RWPE2 (cell line): ENCODE measurements at places on chromosomes 7 and 10.
A peak's percentile ranks its signal among the peaks of the same experiment; 100 is the strongest.

GRCh38 chr7:1218541-1219165 is 14.0 kb upstream of the UNCX start:
- H3K4me3 ChIP-seq = no peak overlapping the region
- no peak overlapping the region for H3K27ac ChIP-seq

- H3K27me3 ChIP-seq = no peaks in the 10 kb centered on the region
- H3K36me3 ChIP-seq = no peaks in the 10 kb centered on the region
- DNase-seq = peak; percentile 85
Observed at GRCh38 chr10:117441812-117442443, 66.7 kb upstream of the PDZD8 start.

DNA sequence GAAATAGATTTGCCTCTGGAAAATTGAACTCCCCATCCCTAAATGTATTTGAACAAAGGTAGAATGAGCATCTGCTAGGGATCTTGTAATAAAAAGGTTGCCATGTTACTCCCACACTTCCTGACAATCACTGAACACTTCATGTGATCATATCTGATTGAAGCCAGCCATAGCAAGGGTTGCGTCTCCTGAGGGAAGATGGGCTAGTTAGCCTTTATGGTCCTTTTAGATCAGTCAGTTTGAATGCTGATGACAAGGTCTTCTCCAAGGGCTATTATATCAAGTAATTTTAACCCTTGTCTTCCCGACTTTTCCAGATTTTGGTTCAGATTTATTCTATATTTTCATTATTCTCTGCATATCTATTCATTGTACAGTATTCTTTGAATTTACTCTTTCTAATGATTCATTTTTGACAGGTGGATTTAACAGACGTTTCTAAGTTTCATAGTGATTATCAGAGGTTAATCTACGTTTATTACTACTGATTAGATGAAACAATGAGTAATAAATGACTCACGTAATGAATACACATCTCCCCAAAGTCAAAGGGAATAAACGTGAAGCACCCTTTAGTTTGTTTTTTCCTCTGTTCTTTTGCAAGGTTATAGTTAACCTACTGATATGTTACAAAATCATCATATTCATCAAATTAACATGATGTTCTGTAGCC is 28.1 kb downstream of the CSGALNACT2 start:
- H3K4me1 ChIP-seq = peaks cover 9% of the 10 kb centered on the region
- no peak for DNase-seq
- peaks cover 32% of the 10 kb centered on the region for H3K36me3 ChIP-seq
- H3K4me3 ChIP-seq = no peak overlapping the region

- peaks cover 2% of the 10 kb centered on the region for H3K27me3 ChIP-seq
- peak within 1 kb of the TSS; percentile 56 for H3K4me3 ChIP-seq
- H3K36me3 ChIP-seq = no peaks in the 10 kb centered on the region
- no peaks in the 10 kb centered on the region for H3K4me1 ChIP-seq
- peak within 1 kb of the TSS; percentile 40 for H3K27ac ChIP-seq
- no peak for DNase-seq
Observed at GRCh38 chr7:140640727-140641523, at the start of gene DENND2A. Gene DENND2A, minus strand, starts transcription at chr7:140640813. Its CDS starts 38,416 bp downstream, at chr7:140602397.

GRCh38 chr7:22477876-22478450 is 22.0 kb downstream of the STEAP1B start:
- no peaks in the 10 kb centered on the region for H3K27me3 ChIP-seq
- DNase-seq = no peak
- no peaks in the 10 kb centered on the region for H3K4me1 ChIP-seq
- H3K27ac ChIP-seq = no peak overlapping the region

GRCh38 chr10:33489501-33490176 is 155.2 kb upstream of the NRP1 start:
- H3K4me1 ChIP-seq = peaks cover 3% of the 10 kb centered on the region
- no peak overlapping the region for H3K27ac ChIP-seq
- no peaks in the 10 kb centered on the region for H3K36me3 ChIP-seq
- DNase-seq = no peak
- no peaks in the 10 kb centered on the region for H3K27me3 ChIP-seq

GRCh38 chr10:82942286-82943099 is 1067.5 kb downstream of the NRG3 start:
- DNase-seq = no peak
- H3K4me1 ChIP-seq = no peaks in the 10 kb centered on the region
- no peak overlapping the region for H3K27ac ChIP-seq
- H3K27me3 ChIP-seq = no peaks in the 10 kb centered on the region

DNA sequence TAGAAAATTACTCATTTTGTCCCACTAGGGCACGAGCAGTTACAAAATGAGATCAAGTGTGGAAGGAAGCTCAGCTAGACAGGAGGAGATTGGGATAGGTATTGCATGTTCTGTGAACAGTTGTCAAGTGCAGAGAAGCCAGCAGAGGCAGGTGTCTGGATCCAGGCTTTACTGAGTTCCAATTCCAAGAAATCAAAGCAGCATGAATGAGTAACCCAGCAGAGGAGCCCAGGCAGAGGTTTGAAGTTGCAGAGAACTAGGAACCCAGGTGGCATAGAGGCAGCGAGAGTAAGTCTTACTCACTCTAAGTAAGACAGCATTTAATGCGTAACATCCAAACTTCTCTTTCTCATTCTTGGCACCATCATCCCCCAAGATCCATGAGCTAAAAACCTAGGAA is 11.8 kb downstream of the MRC1 start:
- no peaks in the 10 kb centered on the region for H3K36me3 ChIP-seq
- H3K4me3 ChIP-seq = no peak overlapping the region
- no peaks in the 10 kb centered on the region for H3K4me1 ChIP-seq
- no peaks in the 10 kb centered on the region for H3K27me3 ChIP-seq
- no peak overlapping the region for H3K27ac ChIP-seq
- DNase-seq = no peak

DNA sequence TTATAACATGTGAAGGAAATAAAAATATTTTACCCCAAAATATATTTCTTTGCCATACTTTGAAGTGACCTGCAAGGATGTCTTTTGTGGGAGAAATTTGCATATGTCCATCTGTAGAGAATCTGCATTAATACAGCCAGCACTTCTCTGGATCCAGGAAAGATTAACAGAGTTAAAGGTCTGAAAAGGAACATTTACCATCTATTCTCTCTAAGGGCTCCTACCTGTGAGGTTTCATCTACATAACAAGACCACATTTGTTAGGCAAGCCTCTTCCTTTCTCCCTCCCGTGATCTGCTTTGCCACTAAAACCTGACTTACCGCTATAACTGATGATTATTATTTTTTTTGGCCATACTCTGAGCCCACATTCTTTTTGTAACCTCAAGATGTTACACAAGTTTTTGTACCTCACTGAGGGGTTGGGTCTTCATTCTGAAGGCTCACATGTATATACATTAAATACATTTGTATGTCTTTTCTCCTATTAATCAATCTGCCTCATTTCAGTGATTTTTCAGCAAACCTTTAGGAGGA is 129.4 kb downstream of the AKR1D1 start:
- H3K4me1 ChIP-seq = no peaks in the 10 kb centered on the region
- no peaks in the 10 kb centered on the region for H3K36me3 ChIP-seq
- no peak for DNase-seq
- no peak overlapping the region for H3K27ac ChIP-seq

DNA sequence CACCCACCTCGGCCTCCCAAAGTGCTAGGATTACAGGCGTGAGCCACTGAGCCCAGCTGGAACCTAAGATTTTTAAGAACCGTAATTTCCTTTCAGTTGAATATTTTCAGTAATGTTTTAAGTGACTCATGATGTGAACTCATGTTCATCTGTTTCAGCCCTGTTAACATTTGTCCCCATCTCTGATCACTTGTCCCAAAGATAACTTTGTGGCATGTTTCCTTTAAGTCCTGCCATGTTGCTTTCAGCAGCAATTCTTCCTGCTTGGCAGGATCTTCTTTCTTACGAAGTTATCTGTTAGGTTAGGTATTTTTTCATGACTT is 19.3 kb downstream of the ZRANB1 start:
- peaks cover 12% of the 10 kb centered on the region for H3K36me3 ChIP-seq
- H3K4me1 ChIP-seq = no peaks in the 10 kb centered on the region
- no peak for DNase-seq
- no peak overlapping the region for H3K4me3 ChIP-seq
- no peaks in the 10 kb centered on the region for H3K27me3 ChIP-seq

GRCh38 chr10:63866075-63866746 is 345.0 kb downstream of the REEP3 start:
- no peaks in the 10 kb centered on the region for H3K36me3 ChIP-seq
- no peak overlapping the region for H3K4me3 ChIP-seq
- no peaks in the 10 kb centered on the region for H3K4me1 ChIP-seq
- peaks cover 4% of the 10 kb centered on the region for H3K27me3 ChIP-seq
- no peak overlapping the region for H3K27ac ChIP-seq

- no peaks in the 10 kb centered on the region for H3K27me3 ChIP-seq
- H3K4me3 ChIP-seq = no peak overlapping the region
- no peaks in the 10 kb centered on the region for H3K4me1 ChIP-seq
- H3K27ac ChIP-seq = no peak overlapping the region
Observed at GRCh38 chr7:110347081-110347480, 743.8 kb upstream of the LRRN3 start.

GRCh38 chr10:61786728-61787127 is 114.8 kb upstream of the ARID5B start:
- no peaks in the 10 kb centered on the region for H3K27me3 ChIP-seq
- H3K27ac ChIP-seq = no peak overlapping the region
- H3K36me3 ChIP-seq = no peaks in the 10 kb centered on the region
- no peak for DNase-seq

- H3K27me3 ChIP-seq = no peaks in the 10 kb centered on the region
- no peak for DNase-seq
- H3K27ac ChIP-seq = no peak overlapping the region
- no peaks in the 10 kb centered on the region for H3K36me3 ChIP-seq
Observed at GRCh38 chr10:9299966-9300365, 1245.5 kb downstream of the GATA3 start.

GRCh38 chr7:70752794-70753241 is 379.1 kb upstream of the GALNT17 start:
- no peaks in the 10 kb centered on the region for H3K36me3 ChIP-seq
- H3K27ac ChIP-seq = no peak overlapping the region
- H3K4me3 ChIP-seq = no peak overlapping the region
- DNase-seq = no peak
- no peaks in the 10 kb centered on the region for H3K27me3 ChIP-seq

- no peaks in the 10 kb centered on the region for H3K4me1 ChIP-seq
- peak overlapping the region; percentile 80 for H3K4me3 ChIP-seq
- H3K36me3 ChIP-seq = no peaks in the 10 kb centered on the region
- no peak overlapping the region for H3K27ac ChIP-seq
- no peaks in the 10 kb centered on the region for H3K27me3 ChIP-seq
Observed at GRCh38 chr7:128938544-128939074, 882 bp downstream of the IRF5 start.

- no peak overlapping the region for H3K27ac ChIP-seq
- no peaks in the 10 kb centered on the region for H3K4me1 ChIP-seq
- H3K4me3 ChIP-seq = no peak overlapping the region
- H3K27me3 ChIP-seq = peaks cover 13% of the 10 kb centered on the region
- H3K36me3 ChIP-seq = no peaks in the 10 kb centered on the region
- DNase-seq = no peak
Observed at GRCh38 chr10:7130191-7130911, 280.5 kb downstream of the SFMBT2 start.

DNA sequence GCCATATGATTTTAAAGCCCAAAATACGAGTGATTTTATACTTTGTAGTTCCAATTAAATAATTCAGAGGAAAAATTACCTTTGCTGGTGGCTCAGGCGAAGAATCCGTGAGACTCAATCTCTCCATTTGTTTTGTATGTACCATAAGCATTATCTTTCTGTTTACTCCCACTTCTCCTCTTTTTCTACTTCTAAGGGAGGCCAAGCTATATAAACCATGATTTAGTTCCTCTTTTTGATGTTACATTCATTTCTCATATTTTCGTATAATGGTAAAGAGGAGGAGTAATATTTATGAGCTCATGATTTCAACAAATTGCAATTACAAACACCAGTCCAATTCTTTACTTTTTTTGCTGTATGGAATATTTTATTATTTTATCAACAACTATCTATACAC is 50.6 kb upstream of the TES start:
- no peaks in the 10 kb centered on the region for H3K4me1 ChIP-seq
- no peak overlapping the region for H3K4me3 ChIP-seq
- DNase-seq = no peak
- no peak overlapping the region for H3K27ac ChIP-seq
- no peaks in the 10 kb centered on the region for H3K27me3 ChIP-seq

DNA sequence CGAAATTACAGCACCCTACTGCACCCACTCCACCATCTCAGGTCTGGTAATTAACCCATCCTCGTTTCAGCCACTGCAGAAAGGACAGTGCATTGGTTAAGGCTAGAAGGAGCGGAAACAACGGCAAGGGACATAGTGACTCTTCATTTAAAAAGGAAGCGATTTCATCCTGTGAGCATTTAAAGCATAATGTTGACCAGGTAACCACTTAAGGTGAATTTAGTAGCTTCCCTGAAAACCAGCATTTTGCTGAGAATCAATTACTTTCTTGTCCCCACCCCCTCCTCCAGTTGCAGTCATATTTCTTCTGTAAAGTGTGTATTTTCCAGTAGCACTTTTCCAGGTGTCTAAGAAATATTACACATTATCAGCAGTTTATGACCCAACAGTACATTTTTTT is 821 bp upstream of the JAZF1 start:
- no peak for DNase-seq
- peaks cover 13% of the 10 kb centered on the region for H3K4me1 ChIP-seq
- no peak overlapping the region for H3K4me3 ChIP-seq
- no peak overlapping the region for H3K27ac ChIP-seq
- H3K36me3 ChIP-seq = no peaks in the 10 kb centered on the region

GRCh38 chr7:27211764-27212204 is 11.9 kb upstream of the HOXA13 start:
- no peak for DNase-seq
- H3K27ac ChIP-seq = no peak overlapping the region
- H3K36me3 ChIP-seq = no peaks in the 10 kb centered on the region
- H3K4me3 ChIP-seq = no peak overlapping the region
- no peaks in the 10 kb centered on the region for H3K27me3 ChIP-seq

- peaks cover 5% of the 10 kb centered on the region; the same call in 1 of the 2 replicates for H3K36me3 ChIP-seq
- H3K4me3 ChIP-seq = no peak overlapping the region
- peak; percentile 32 for DNase-seq
- H3K4me1 ChIP-seq = peaks cover 59% of the 10 kb centered on the region
Observed at GRCh38 chr10:102627736-102628293, 16.5 kb upstream of the TRIM8 start.

- H3K4me3 ChIP-seq = no peak overlapping the region
- no peaks in the 10 kb centered on the region for H3K27me3 ChIP-seq
- no peak for DNase-seq
- H3K36me3 ChIP-seq = peaks cover 17% of the 10 kb centered on the region
Observed at GRCh38 chr10:24381235-24382010, 172.5 kb downstream of the KIAA1217 start.

DNA sequence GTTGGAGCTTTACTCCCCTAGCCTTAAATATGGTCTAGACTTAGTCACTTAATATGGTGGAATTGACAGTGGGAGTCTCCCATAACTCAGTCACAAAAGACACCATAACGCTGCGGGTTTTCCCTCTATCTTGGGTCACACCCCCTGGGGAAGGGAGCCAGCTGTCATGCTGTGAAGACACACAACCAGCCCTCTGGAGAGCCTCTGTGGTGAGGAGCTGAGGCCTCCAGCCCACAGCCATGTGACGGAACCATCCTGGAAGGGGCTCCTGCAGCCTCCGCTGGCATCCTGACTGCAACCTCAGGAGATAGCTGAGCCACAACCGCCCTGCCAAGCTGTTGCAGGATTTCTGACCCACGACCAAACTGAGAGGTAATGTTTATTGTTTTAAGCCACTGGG is 37.9 kb downstream of the PAXIP1 start:
- H3K27me3 ChIP-seq = no peaks in the 10 kb centered on the region
- H3K36me3 ChIP-seq = peaks cover 97% of the 10 kb centered on the region
- H3K4me3 ChIP-seq = no peak overlapping the region
- H3K4me1 ChIP-seq = no peaks in the 10 kb centered on the region
- no peak overlapping the region for H3K27ac ChIP-seq
- DNase-seq = no peak

- H3K4me3 ChIP-seq = no peak overlapping the region
- no peaks in the 10 kb centered on the region for H3K27me3 ChIP-seq
- DNase-seq = no peak
Observed at GRCh38 chr10:4086131-4086898, 301.3 kb upstream of the KLF6 start.
